Heart left ventricle (tissue), 16 donors: ENCODE measurements at places on chromosomes 11 and 22. TPM values are rescaled to one million over a fixed set of nuclear protein-coding genes. Genes with fewer than 3 reads are reported as not detected.

The CRYBA4 gene
- polyA plus RNA-seq = not detected

The FAM111A gene
- polyA plus RNA-seq = 8.0 TPM

The MYO7A gene
- 2.9 TPM for polyA plus RNA-seq

The POU2AF1 gene
- polyA plus RNA-seq = not detected

The NTM gene
- polyA plus RNA-seq = 1.1 TPM

The BTG4 gene
- not detected for polyA plus RNA-seq

The OR52R1 gene
- polyA plus RNA-seq = not detected

The GRM5 gene
- 0.01 TPM for polyA plus RNA-seq

The SPATA19 gene
- polyA plus RNA-seq = not detected

The C11orf97 gene
- not detected for polyA plus RNA-seq

The CCND1 gene
- 50.5 TPM for polyA plus RNA-seq

The PRODH gene
- 4.2 TPM for polyA plus RNA-seq

The OR51B4 gene
- not detected for polyA plus RNA-seq

The TMEM121B gene
- 0.49 TPM for polyA plus RNA-seq

The ZP1 gene
- 0.33 TPM for polyA plus RNA-seq

The MFNG gene
- 7.1 TPM for polyA plus RNA-seq

The AIFM3 gene
- polyA plus RNA-seq = 0.28 TPM

The DRD4 gene
- polyA plus RNA-seq = not detected

The MAPK8IP1 gene
- 2.4 TPM for polyA plus RNA-seq

The NXPE4 gene
- polyA plus RNA-seq = not detected

The TYMP gene
- polyA plus RNA-seq = 45.1 TPM

The APOL1 gene
- polyA plus RNA-seq = 18.9 TPM

The MAP6 gene
- polyA plus RNA-seq = 2.0 TPM

The APOL4 gene
- polyA plus RNA-seq = 2.8 TPM

The ATP6V1E1 gene
- polyA plus RNA-seq = 333 TPM

The KRTAP5-1 gene
- polyA plus RNA-seq = not detected

The SLC22A12 gene
- not detected for polyA plus RNA-seq

The ELFN2 gene
- 0.01 TPM for polyA plus RNA-seq

The RIMBP3C gene
- not detected for polyA plus RNA-seq

The FAM181B gene
- polyA plus RNA-seq = 0.06 TPM

The MISFA gene
- 11.1 TPM for polyA plus RNA-seq

The CALCA gene
- 2.1 TPM for polyA plus RNA-seq

The TMEM151A gene
- 0.08 TPM for polyA plus RNA-seq

The SNX32 gene
- polyA plus RNA-seq = 0.11 TPM

The ACR gene
- polyA plus RNA-seq = 0.12 TPM

The MCAT gene
- polyA plus RNA-seq = 32.6 TPM

The GPHA2 gene
- polyA plus RNA-seq = not detected

The DRD2 gene
- not detected for polyA plus RNA-seq

The MYEOV gene
- 0.08 TPM for polyA plus RNA-seq

The NCAM1 gene
- polyA plus RNA-seq = 270 TPM

The HTATIP2 gene
- polyA plus RNA-seq = 33.7 TPM

The CDC42BPG gene
- polyA plus RNA-seq = 0.12 TPM

The OR8D1 gene
- not detected for polyA plus RNA-seq

The IL10RA gene
- polyA plus RNA-seq = 3.7 TPM

The TEX12 gene
- not detected for polyA plus RNA-seq

The MADD gene
- polyA plus RNA-seq = 22.6 TPM
